Activated CD8-positive, alpha-beta memory T cell treated with anti-CD3 and anti-CD28 coated beads, Interleukin-2, amount 50 U/mL, for 48 hours (primary cell): ENCODE measurements at places on chromosomes 12 and 14.

DNA sequence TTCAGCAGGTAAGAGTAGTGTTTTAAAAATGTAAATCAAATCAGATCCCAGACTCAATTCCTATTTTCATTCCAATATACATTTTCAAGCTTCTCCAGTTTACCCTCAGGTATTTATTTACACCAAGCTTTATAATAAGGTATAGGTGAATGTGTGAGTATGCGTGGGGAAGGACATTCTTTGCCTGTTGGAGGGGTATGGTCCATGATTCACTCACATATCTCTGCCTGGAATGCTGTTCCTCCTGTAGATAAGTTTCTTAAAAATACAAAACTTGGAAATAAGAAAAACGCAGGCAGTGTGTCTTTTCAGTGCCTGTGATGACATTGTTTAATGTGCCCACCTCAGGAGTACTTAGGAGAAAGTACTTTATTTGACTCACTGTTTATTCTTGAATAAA, 118.6 kb downstream of the CCDC91 start:
- no peak for DNase-seq

DNA sequence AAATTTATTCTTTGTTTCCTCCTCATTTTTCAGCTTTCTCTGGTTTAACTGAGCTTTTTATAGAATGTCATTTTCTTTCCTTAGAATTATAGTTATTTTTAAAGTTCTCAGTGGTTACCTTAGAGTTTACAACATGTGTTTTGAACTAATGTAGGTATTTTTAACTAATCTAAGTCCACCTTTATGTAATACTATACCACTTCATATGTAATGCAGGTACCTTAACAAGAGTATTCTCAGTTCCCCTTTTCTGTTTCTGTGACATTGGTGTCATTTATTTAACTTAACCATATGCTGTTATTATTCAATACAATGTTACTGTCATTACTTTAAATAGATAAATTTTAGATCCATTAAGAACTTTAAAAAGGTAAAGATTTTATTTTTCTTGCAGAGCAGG, 30.3 kb upstream of the KCNC2 start:
- no peak for DNase-seq

DNA sequence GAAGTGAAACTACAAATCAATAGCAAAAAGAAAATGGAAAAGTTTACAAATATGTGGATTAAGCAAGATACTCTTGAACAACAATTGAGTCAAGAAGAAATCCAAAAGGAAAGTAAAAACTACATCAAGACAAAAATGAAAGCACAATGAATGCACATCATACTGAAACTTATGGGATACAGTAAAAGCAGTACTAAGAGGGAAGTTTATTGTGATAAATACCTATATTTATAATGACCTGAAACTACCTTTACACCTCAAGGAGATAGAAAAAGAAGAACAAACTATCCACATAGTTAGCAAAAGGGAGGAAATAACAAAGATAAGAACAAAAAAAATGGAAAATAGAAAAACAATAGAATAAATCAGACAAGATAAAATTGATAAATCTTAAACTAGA, 375.0 kb downstream of the TRHDE start:
- DNase-seq = no peak

- no peak for DNase-seq
Observed at GRCh38 chr12:24850496-24850895, 98.4 kb downstream of the BCAT1 start.

DNA sequence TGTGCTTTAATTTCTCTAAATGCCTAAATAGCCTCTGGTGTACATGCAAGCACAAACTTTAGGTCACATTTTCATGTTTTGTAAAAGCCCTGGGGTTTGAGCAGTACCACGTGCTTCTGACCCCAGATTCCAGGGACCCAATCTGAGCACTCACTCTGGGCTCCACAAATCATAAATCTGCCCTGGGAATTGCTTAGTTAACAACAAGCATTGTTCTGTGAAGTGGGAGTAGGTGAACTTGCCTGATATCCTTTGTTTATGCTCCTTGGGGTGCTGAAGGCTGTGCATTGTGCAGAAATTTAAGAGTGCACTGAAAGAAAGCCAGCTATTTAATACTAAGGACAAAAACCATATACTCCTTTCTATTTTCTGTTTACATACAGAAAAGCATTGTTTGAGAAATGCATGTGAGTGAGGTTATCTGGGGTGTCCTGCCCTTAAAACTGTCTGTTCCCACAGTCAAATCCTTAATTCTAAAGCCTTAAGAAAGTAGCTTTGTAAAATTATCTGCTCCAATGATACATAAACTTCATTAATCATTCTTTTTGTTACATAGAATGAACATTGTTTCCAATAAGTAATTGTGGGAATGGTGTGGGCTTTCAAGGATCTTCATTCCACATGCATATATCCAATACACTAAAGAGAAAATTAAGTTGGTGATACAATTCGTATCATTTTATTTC, 258.6 kb upstream of the NPAS3 start:
- no peak for DNase-seq
